Karpas-422 (cell line): ENCODE measurements at places on chromosomes 3 and 15. TPM values are rescaled to one million over a fixed set of nuclear protein-coding genes. Genes with fewer than 3 reads are reported as not detected.

DNA sequence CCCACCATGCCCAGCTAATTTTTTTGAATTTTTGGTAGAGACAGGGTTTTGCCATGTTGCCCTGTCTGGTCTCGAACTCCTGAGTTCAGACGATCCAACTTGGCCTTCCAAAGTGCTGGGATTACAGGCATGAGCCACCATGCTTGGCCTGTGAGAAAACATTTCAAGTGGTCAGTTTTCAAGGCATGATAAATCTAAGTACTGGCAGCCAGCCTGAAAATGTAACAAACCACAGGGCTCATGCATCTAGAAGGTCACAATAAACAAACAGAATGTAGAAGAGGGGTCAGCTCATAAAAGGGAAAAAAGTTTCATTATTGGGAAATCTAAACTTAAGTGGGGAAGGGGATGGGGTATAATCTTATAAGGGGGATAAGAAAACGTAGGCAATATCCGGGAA, 39.9 kb downstream of the PPCDC start:
- no peak overlapping the region for H3K27ac ChIP-seq
- no peak for DNase-seq
- no peaks in the 10 kb centered on the region for H3K4me1 ChIP-seq
- H3K36me3 ChIP-seq = no peaks in the 10 kb centered on the region

- no peak for DNase-seq
- no peak overlapping the region for H3K4me3 ChIP-seq
- H3K27ac ChIP-seq = no peak overlapping the region
- H3K36me3 ChIP-seq = no peaks in the 10 kb centered on the region
Observed at GRCh38 chr3:145251311-145251710, 909.7 kb downstream of the PLOD2 start.

GRCh38 chr3:106114220-106114619, 245.4 kb upstream of the CBLB start:
- H3K4me1 ChIP-seq = no peaks in the 10 kb centered on the region
- no peak overlapping the region for H3K4me3 ChIP-seq
- no peaks in the 10 kb centered on the region for H3K36me3 ChIP-seq
- no peak overlapping the region for H3K27ac ChIP-seq
- no peaks in the 10 kb centered on the region for H3K27me3 ChIP-seq
- no peak for DNase-seq

DNA sequence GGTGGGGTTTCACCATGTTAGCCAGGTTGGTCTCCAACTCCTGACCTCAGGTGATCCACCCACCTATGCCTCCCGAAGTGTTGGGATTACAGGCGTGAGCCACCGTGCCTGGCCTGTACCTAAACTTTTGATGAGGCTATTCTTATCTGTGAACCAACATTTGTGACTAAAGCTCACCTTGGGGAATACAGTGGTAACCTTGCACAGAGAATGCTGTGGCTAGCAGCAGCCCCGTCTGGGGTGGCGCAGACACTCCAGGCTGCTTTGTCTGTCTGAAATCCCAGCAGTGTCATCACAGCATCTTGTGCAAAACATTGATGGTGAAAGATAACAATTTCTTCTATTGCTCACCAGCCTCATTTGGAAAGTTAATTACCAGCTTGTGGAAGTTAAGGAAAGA, 58.9 kb downstream of the CMTM8 start:
- no peaks in the 10 kb centered on the region for H3K27me3 ChIP-seq
- H3K27ac ChIP-seq = no peak overlapping the region
- H3K4me3 ChIP-seq = no peak overlapping the region
- H3K4me1 ChIP-seq = no peaks in the 10 kb centered on the region
- no peak for DNase-seq
- H3K36me3 ChIP-seq = no peaks in the 10 kb centered on the region

- H3K4me1 ChIP-seq = no peaks in the 10 kb centered on the region
- H3K4me3 ChIP-seq = no peak overlapping the region
- DNase-seq = no peak
- no peaks in the 10 kb centered on the region for H3K27me3 ChIP-seq
- no peaks in the 10 kb centered on the region for H3K36me3 ChIP-seq
Observed at GRCh38 chr3:170600005-170600624, 14.2 kb upstream of the SLC7A14 start.

DNA sequence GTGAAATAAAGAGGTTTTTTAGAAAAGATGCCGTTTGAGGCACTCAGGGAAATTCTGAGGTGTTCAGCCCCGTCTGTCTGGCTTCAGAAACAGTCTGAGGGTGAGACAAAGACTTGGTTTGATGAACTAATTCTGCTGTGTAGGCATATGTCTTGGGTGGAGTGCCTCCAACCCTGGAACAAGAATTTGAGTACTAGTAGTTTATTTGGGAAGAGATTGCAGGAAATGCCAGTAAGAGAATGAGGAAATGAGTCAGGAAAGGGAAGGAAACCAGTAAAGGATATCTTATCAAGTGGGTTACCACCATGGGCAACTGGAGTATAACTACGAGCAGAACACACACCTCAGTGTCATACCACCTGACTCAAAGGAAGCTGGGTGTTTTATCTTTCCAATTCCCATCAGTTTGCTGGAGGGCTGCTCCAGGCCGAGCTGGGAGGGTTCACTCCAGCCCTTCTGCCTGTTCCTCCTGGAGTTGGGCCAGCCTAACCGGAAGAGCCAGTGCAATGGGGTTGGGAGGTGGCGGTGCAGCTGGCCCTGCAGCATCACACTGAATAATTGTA, 75.3 kb downstream of the TGFBR2 start:
- no peak for DNase-seq
- no peak overlapping the region for H3K27ac ChIP-seq
- H3K36me3 ChIP-seq = no peaks in the 10 kb centered on the region
- no peak overlapping the region for H3K4me3 ChIP-seq

DNA sequence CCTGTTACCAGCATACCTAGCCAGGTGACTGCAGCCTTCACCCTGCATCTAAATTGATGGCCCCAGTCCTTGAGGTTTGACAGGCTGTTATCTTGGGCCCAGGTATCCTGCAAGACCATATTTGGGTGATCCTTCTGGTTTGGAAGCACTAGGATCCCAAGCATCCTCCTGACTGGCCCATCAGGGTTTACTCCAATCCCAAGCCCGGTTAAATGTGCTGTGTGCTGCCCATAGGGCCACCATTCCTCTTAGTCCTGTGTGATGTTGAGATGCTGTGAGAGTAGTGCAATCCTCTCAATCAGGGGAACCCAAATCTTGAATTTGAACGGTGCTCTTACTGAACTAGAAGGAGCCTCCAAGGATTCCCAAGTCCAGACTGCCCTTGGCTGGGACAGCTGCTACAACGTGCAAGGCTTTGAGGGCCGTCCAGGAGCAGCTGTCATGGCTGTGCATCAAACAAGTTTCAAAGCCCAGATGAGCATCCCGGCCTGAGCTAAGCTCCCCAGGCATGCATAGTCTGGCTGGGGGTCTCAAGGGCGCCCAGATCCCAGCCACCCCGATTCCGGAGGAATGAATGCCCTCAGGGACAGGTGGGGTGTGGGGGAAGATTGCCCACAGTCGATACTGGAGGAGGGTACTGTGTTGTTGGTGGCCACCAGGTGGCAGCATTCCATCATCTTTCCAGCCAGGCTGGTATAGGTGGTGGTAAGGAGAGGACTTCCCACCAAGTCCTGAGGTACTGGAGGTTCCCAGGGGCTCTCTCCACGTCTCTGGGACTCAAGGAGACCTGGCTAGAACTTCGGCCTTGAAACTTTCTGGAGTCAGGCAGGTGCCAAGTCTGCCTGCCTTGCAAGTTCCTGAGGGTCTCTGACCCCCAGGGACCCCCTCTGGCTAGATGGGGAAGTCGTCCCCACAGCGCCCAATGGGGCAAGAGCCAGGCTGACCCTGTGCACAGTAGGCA, 32.6 kb downstream of the RBM5 start:
- no peaks in the 10 kb centered on the region for H3K4me1 ChIP-seq
- peak; percentile 92 for DNase-seq
- H3K27me3 ChIP-seq = no peaks in the 10 kb centered on the region
- no peak overlapping the region for H3K27ac ChIP-seq
- H3K36me3 ChIP-seq = peaks cover 8% of the 10 kb centered on the region; the same call in 1 of the 2 replicates
- no peak overlapping the region for H3K4me3 ChIP-seq

GRCh38 chr15:39363761-39364586, 216.9 kb upstream of the THBS1 start:
- no peaks in the 10 kb centered on the region for H3K27me3 ChIP-seq
- H3K4me1 ChIP-seq = no peaks in the 10 kb centered on the region
- H3K4me3 ChIP-seq = no peak overlapping the region
- H3K36me3 ChIP-seq = no peaks in the 10 kb centered on the region

- no peak overlapping the region for H3K4me3 ChIP-seq
- DNase-seq = no peak
- no peak overlapping the region for H3K27ac ChIP-seq
Observed at GRCh38 chr3:28125342-28125741, 116.1 kb upstream of the CMC1 start.

DNA sequence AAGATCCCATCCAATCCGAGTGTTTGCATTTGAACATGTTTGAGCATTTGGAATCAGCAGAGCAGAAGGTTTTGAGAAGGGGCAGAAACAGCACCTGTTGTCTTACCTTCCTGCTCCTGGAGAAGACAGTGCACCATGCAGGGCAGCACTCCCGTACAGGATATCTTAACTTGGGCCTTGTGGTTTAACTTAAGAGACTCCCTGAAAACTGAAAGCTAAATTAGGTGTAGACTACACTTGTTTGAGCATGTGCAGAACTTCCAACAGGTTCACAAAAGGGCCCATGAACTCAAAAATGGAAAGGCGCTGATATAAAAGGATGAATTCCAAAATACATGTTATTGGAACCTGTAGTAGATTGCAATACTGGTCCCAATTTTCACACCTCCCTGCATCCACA, 175.4 kb upstream of the PRICKLE2 start:
- H3K4me1 ChIP-seq = no peaks in the 10 kb centered on the region
- no peak overlapping the region for H3K27ac ChIP-seq
- no peak for DNase-seq
- no peaks in the 10 kb centered on the region for H3K36me3 ChIP-seq

DNA sequence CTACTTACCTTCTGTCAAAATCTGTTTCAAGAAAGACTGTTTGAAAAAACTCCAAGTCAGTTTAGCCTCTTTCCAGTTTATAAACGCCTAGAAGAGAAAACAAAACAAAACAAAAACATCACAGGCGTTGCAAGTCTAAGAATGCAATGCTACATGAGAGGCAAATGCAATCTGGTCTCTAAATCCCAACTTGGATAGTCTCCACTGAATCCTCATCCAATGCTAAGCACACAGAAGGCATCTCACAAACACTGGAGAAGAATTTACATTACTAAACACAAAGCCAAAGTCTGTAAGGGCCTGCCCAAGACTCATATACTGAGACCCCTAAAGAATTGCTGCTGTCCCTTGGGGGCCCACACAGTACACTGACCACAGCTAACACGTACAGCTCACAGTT, 18.4 kb downstream of the RFT1 start:
- no peak overlapping the region for H3K4me3 ChIP-seq
- H3K36me3 ChIP-seq = peaks cover 17% of the 10 kb centered on the region
- no peak for DNase-seq
- no peak overlapping the region for H3K27ac ChIP-seq
- peaks cover 7% of the 10 kb centered on the region; the same call in 1 of the 2 replicates for H3K4me1 ChIP-seq
- H3K27me3 ChIP-seq = no peaks in the 10 kb centered on the region

GRCh38 chr3:113064183-113064582, 73.4 kb downstream of the GTPBP8 start:
- no peak overlapping the region for H3K27ac ChIP-seq
- no peaks in the 10 kb centered on the region for H3K36me3 ChIP-seq
- H3K4me1 ChIP-seq = no peaks in the 10 kb centered on the region
- no peak overlapping the region for H3K4me3 ChIP-seq

DNA sequence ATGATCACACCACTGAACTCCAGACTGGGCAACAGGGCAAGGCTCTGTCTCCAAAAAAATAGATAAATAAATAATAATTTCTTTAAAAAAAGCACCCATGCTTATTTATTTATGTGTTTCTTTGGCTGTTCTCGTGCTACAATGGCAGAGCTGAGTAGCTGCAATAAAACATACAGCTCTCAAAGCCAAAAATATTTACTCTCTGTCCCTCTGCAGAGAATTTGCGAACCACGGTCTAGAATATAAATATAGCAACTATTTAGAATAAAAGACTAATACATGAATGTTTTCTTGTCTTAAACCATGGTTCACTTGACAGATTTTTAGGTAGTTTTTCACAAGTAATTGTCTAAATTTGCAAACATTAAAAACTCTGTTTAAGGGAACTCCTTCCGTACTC, 72.7 kb downstream of the ADAM10 start:
- no peak for DNase-seq
- no peak overlapping the region for H3K27ac ChIP-seq
- H3K36me3 ChIP-seq = peaks cover 2% of the 10 kb centered on the region; the same call in 1 of the 2 replicates
- no peaks in the 10 kb centered on the region for H3K27me3 ChIP-seq
- H3K4me3 ChIP-seq = no peak overlapping the region

DNA sequence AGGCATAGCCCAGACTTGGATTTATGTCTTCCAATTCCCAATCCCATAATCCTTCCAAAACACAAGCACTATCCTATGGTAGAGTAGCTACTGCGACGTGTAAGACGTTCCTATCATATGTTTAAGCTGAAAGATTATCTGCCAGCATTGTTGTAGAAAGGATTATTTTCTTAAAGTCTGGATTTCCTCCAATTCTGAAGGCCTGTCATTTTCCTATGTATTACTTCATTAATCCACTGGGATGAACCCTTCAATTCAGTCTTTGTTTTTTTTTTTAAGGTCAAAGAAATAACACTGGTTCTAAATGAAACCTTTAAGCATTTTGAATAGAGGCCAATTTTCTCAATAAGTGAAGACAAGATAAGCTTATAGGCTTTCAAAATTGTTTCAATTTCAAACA, 289.0 kb downstream of the SLC9A9 start:
- H3K27me3 ChIP-seq = no peaks in the 10 kb centered on the region
- peaks cover 1% of the 10 kb centered on the region; the same call in 1 of the 2 replicates for H3K4me1 ChIP-seq
- H3K4me3 ChIP-seq = no peak overlapping the region
- no peaks in the 10 kb centered on the region; the same call in 1 of the 2 replicates for H3K36me3 ChIP-seq

DNA sequence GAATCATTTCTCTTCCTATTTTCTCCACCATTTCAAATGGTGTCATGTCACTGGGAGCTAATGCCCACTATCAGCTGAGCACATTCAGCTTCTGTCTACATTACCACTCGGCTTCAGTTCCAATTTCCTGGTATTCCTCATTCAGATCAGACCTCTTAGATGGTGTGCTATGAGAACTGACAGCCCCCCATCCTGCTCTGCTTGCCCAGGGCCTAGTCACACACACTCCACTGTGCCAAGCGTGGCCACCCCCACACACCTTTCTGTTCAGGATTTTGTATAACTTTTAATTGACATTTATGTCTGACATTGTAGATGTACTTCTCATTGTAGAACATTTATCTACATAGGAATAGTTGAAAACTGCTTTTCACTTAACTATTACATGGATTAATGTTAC, 146.8 kb downstream of the CDIN1 start:
- H3K36me3 ChIP-seq = no peaks in the 10 kb centered on the region
- no peaks in the 10 kb centered on the region for H3K4me1 ChIP-seq
- no peaks in the 10 kb centered on the region for H3K27me3 ChIP-seq
- no peak overlapping the region for H3K27ac ChIP-seq
- no peak overlapping the region for H3K4me3 ChIP-seq

The HEG1 gene
- total RNA-seq = 57.3 and 57.9 TPM in 2 replicates

The GOLGA6L7 gene
- not detected in 2 replicates for total RNA-seq

The SCAANT1 gene
- not detected in 2 replicates for total RNA-seq

The UROC1 gene
- not detected in 2 replicates for total RNA-seq

The GPR160 gene
- 67.6 and 94.6 TPM in 2 replicates for total RNA-seq

The SLC24A5 gene
- not detected in 2 replicates for total RNA-seq

The GP9 gene
- not detected in 2 replicates for total RNA-seq

The BNC1 gene
- not detected in 2 replicates for total RNA-seq

The FGD5 gene
- total RNA-seq = not detected in 2 replicates

The MIX23 gene
- 45.8 and 54.0 TPM in 2 replicates for total RNA-seq

The CKMT1A gene
- total RNA-seq = not detected in 2 replicates

The CPN2 gene
- total RNA-seq = not detected in 2 replicates

The LZTFL1 gene
- total RNA-seq = 4.9 and 6.2 TPM in 2 replicates

The CAND2 gene
- total RNA-seq = 13.0 and 21.6 TPM in 2 replicates

The FANCD2 gene
- total RNA-seq = 33.0 and 67.8 TPM in 2 replicates

The GHSR gene
- not detected in 2 replicates for total RNA-seq
